ENCODE measurements at places on chromosomes 1 and 21.

GRCh38 chr1:168005529-168005928 lies 68.7 kb upstream of the MPC2 start:
- no peak for DNase-seq

DNA sequence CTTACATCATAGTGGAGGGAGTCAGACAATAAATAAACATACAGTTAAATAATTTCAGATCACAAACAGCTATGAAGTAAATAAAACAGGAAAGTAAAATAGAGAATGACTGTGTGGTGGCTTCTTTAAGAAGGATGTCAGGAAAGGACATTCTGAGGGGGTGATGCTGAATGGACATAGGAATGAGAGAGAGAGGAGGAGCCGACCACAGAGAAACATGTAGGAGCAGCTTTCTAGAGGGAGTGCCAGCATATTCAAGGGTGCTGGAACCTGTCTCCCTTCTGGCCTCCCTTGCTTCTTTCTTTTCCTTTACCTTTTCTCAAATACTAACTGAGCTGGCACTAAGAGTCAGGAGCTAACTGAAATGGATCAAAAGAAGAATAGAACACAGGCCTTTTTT lies 20.5 kb upstream of the BCL10 start:
- no peak for DNase-seq

- DNase-seq, result no peak
Observed at GRCh38 chr1:119275145-119276134, 93.1 kb upstream of the HAO2 start.

- no peak for DNase-seq
Observed at GRCh38 chr21:35484851-35485250, 435.7 kb upstream of the RUNX1 start.

DNA sequence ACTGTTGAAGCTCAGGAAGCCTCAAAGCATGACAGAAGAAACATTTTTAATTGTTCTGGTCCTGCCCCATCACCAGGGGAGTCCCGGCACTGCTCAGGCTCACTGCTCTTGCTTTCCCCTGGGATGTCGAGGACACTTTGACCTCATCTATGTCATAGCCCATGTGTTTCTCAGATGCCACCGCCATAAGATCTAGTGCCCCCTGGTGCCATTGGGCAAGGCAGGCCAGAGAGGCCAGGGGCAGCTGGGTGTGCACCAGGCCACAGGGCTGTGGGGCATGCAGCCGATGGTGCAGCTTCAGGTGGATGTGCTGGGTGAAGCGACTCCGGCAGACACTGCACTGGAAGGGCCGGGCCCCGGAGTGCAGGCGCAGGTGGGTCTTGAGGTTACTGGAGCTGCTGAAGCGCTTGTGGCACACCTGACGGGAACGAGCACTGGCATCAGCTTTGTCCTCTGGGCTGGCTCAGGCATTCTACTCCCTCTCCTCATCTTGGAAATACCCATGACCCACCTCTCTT lies 7.7 kb upstream of the CRYBG2 start:
- no peak for DNase-seq
